Effector memory CD4-positive, alpha-beta T cell (primary cell): ENCODE measurements at places on chromosomes 16 and 17.

DNA sequence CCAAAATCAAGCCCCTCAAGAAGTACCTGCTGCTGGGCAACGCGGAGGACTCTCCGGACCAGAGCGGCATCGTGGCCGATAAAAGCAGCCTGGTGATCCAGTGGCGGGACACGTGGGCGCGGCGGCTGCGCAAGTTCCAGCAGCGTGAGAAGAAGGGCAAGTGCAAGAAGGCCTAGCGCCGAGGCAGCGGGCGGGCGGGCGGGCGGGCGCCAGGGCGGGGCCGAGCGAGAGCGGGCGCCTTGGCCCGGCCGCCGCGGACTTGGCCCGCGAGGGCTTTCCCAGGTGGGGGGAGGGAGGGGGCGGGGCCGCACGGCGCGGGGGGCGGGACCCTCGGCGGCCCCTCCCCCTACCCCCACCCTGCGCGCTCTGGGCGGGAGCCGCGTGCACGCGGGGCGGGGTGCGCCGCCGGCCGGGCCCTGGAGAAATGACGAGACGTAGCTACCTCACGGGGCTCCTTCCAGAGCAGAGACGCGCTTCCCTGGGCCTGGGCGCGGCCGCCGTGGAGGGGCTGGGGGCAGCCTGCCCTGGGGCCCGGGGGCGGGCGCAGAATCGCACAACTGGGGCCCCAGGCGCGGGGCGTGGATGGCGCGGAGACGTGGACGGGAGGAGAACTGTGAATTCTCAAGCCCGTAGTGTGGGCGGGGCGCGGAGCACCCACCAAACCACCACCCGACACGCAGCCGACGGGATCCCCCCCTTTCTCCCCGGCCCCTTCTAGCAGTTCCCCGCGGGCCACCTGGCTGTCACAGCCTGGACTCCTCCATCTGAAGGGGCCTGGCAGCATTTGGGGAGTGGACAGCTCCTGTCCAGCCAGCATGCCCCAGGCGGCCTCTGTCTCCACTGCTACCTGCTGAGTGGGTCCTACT is 218.7 kb downstream of the NTN1 start:
- DNase-seq: peak; percentile 63

DNA sequence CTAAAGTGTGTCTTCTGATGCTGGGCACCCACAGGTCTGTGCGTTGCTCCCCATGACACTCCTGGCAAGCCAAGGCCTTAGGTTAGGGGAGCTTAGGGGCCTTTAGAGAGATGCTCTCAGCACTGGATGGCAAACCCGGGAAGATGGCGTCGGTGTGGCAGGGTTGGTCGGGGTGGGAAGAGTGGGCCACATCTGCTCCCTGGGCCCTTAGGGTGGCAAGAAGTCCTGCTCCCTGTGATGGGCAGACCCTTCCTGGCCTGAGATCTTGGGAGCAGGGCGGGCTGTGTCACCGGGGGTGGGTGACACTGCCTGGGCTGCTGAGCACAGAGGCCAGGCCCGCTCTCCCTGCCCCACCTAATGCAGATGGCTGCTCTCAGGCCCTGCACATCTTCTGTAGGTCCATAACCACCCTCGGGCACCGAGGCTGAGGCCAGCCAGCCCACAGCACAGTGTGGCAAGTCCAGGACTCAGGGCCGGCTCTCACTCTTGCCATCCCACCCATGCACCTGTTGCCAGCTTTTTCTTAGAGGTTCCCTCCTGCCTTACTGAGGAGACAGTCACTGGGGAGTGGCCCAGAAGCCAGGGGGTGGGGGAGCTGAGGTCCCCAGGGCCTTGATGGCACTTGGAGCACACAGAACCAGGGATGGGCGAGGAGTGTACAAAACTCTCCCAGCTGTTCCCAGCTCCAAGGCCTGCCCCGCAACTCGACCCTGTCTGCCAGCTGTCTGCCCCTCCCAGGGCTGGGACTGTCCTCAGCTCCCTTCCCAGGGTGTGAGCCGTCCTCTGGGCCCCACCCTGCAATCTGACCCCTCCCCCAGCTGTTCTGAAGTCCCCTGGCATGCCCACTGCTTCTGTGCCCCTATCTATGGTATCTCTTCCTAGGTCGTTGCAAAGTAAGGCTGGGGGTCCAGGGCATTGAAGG is 4.4 kb upstream of the MTSS2 start:
- DNase-seq: no peak

DNA sequence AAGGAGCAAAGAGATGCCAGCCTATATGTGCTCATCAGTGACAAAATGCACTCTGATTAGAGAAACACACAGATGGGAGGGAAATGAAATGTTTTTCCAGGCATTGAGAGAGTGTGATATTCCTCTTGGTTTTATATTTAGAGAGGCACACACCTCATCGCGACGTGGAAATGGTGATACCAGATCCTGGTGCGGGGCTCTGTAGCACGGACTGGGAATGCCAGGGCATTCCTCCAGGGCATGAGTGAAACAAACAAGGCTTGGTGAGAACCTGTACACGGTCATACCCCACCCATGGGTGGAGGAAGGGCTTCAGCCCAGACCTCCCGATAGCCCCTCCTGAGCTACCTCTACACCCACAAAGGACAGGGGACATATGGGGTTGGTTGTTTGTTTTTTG is 280.2 kb downstream of the C16orf95 start:
- no peak for DNase-seq

GRCh38 chr17:70130289-70130688 is 39.0 kb upstream of the KCNJ2 start:
- no peak for DNase-seq

GRCh38 chr17:78206298-78206697 is 7.8 kb upstream of the BIRC5 start:
- no peak for DNase-seq

- DNase-seq: no peak
Observed at GRCh38 chr16:57123216-57123973, 31.0 kb downstream of the CPNE2 start.

DNA sequence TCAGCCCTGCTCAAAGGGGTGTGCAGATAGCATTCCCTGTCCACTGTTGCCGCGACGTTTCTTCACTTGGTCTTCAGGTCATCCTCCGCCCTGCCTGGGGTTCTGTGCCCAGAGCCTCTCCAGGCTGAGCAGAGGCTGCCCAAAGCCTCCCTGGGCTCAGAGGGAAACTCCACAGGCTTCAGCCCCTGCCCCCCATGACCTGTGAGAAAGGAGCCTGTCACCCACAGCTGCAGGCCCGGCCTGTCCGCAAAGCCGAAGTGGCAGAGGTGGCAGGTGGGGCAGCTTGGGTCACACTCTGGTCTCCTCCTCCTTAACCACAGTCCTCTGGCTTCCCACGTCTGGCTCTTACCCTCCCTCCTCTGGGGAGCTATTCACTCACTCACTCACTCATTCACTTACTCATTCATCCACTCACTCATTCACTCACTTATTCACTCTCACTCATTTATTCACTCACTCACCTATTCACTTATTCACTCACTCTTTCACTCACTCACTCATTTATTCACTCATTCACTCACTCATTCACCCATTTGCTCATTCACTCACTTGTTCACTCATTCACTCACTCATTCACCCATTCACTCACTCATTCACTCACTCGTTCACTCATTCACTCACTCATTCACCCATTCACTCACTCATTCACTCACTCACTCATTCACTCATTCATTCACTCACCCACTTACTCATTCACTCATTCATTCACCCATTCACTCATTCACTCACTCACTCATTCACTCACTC is 7.1 kb upstream of the CPSF4L start:
- DNase-seq: no peak

- DNase-seq: no peak
Observed at GRCh38 chr17:56432443-56432842, 161.1 kb upstream of the NOG start.

GRCh38 chr17:72922219-72922618 is 170.3 kb downstream of the SLC39A11 start:
- no peak for DNase-seq

- DNase-seq: no peak
Observed at GRCh38 chr17:79979221-79979741, 56.4 kb downstream of the TBC1D16 start.

DNA sequence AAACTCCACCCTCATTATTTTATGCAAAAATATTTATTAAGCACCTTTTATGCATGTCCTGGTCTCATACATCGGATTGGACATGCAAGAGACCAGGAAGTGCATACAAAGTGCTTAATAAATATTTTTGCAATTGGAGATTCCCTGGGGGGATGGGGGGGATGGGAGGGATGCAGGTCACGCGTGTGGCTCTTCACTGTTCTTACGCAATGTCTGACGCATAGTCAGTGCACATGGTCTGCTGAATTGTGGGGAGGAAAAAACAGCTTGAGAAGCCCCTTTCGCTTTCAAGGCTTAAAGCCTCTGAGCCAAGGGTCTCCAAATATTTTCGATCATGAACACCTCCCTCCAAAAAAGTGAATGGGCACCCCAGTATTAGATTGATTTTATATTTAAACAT is 96.7 kb upstream of the XYLT1 start:
- no peak for DNase-seq

DNA sequence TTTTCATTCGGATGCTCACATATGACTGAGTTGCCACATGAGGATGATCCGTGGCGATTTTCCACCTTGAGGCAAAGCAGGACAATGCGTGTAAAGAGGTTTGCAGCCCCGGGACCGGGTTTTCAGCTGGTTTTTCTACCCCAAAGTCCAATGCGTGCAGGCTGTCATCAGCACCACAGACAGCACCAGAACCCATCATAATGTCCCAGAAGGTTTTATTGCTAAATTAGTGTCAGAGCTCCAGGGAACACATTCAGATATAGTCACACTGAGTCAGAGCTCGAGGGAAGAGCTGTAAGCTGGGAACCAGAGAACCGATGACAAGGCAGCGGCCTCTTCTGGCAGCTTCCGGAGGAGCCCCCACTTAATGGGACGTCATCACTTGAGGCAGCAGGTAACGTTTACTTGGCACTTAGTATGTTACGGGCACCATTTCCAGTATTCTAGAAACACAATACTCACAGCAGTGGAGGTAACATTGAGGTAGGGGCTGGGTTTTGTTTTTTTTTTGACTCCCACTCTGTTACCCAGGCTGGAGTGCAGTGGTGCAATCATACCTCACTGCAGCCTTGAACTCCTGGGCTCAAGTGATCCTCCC is 8.9 kb upstream of the NAGPA start:
- no peak for DNase-seq

DNA sequence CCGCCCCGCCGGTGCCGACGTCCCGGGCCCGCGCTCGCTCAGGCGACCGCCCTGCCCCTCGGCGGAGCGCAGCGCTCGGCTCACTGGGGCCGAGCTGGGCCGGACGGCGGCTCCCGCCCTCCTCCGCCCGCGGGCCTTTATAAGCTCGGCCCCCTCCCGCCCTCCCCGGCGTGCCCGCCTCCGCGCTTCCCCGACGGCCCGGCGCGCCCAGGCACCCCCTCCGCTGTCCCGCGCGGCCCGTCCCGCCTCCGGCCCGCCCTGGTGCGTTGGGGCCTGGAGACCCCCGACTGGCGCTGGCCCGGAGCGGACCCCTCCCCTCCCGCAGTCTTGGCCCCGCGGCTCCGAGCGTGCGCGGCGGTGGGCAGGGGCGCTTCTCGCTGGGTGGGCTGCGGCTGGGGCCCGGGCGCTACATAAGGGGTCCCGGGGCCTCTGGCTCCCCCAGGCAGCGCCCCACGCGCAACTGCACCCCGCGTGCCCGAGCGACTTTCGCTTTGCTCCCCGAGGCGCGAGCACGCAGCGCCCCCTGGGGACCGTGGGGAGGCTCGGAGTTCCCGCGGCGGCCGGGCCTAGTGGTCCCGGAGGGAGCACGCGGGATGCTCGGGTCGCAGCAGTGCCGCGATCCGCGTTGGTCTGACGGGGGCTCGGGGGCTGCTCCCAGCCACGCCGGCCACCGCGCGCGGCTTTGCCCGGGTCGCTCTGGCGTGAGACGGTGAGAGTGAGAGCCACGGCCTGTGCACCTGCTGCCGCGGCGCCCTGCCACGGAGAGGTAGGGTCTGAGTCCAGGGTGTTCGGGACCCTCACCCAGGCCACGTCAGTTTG is at the start of gene PIEZO1:
Gene PIEZO1, minus strand, starts transcription at position 115 of the 819 bp plus-strand sequence. CDS start 256 bp downstream, outside the sequence.
- DNase-seq: peak; percentile 72
